ENCODE measurements at places on chromosomes 13 and 19. TPM values are rescaled to one million over a fixed set of nuclear protein-coding genes. Genes with fewer than 3 reads are reported as not detected.

Gene HCN2
- 0.34 TPM for polyA plus RNA-seq

- DNase-seq, result no peak
Observed at GRCh38 chr19:10288662-10289166, 1.0 kb upstream of the ICAM5 start.

DNA sequence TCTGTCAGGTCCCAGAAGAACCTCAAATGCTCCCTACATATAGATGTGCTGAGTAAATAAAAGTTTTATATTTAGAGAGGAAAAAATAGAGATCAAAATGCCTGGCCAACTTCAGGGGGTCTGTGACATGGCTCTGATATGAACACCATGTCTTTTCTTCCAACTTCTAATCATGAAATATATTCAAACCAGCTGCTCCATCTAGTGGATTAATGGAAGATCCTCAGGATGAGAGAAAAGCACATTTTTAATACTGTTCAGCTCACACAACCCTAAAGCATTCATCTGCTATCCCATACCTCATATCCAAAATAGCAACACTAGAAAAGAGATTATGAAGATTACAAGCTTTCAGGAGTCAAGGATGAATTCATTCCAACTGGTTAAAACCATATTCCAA, 56.0 kb upstream of the DOCK9 start:
- DNase-seq, result peak; percentile 37

- no peak for DNase-seq
Observed at GRCh38 chr13:99472122-99472440, 29.2 kb upstream of the TM9SF2 start.

DNA sequence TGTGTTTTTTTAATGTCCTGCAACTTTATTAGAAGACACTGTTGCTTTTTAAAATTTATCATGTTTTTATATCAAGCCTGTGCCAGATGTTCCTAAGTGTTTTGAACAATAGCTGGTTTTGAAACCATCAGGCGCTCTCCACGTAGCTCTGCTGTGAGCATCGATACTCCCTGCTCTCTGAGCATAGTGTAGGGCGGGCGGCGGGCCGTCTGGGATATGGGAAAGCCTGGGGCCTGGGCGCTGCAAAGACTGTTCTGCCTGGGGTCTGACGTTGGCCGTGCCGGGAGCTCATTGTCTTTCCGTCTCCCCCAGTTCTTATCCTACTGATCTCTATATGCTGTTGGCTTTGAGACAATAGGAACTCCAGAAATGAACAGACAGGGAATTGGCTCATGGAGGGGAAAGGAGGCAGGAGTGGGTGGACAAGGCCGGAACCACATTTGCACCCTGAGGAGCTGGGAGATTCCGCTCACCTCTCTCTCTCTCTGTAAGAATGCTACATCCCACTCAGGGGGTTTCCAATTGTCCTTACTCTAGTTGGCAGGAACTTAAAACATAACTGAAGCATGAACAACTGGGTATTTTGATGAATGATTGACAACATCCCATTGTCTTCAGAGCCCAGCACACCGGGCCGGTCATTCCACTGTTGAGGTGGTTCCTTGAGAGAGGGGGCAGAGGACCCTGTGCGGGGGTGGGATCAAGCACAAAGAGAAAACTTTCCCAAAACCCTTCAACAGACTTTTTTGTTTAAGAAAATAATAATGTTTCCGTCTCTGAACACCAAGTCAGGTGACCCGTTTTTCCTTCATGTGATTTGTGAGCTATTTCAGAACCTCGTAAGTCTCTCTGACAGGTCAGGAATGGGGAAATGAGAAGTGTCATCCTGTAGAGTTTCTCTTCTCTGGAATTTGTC, 64.7 kb downstream of the COL4A2 start:
- no peak for DNase-seq

DNA sequence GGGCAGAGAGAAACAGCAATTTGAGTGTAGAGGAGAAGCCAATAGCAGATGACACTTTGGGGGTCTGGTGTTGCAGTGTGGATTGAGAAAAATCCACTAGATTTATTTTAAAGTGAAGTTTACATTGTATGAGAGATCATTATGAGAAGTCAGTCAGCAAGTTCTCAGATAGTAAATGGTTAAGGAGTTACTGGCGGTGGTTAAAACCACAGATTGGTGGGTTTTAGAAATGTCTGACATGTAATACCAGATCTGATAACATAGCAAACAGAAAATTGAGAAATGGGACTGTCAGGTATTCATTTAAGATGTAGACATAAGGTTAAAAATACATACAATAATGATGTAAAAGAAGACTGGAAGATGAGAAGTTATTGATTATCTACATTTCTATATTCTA, 7.2 kb downstream of the ABHD13 start:
- DNase-seq, result no peak

DNA sequence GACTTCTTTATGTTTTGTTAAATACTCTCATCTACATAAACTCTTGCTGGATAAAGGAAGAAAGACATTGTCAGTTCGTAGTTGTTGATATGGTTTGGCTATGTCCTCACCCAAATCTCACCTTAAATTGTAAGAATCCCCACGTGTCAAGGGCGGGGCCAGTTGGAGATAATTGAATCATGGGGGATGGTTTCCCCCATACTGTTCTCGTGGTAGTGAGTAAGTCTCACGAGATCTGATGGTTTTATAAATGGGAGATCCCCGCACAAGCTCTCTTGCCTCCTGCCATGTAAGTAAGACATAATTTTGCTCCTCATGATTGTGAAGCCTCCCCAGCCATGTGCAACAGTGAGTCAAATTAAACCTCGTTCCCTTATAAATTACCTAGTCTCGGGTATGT, 3.6 kb downstream of the ADGRE1 start:
- no peak for DNase-seq

Gene ATP4B
- 0.82 TPM for polyA plus RNA-seq

DNA sequence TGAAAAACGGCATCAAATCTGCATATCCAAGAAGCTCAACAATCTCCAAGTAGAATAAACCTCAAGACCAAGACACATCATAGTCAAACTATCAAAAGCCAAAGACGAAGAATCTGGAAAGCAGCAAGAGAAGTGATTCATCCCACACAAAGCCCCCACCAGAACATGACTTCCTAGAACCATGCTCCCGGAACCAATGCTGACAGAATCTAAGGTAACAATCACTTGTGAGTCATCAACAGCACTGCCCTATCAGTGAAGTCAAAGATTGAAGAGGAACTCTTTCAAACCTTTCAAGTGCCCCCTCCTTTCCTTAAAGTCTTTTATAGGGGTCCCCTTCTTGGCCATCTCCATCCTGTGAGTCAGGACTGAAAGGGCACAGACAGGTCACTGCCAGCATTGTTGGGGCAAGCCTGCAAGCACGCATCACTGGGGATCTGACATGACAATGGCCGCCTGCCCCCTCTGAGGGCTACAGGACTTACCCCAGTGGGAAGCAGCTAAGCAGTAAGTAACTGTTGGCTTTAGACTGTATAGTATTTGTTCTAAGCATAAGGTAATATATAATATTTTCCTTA, at the start of gene CCDC70:
Gene CCDC70, plus strand, starts transcription at position 247 of the 578 bp plus-strand sequence. CDS start 3,443 bp downstream, outside the sequence.
- no peak for DNase-seq

DNA sequence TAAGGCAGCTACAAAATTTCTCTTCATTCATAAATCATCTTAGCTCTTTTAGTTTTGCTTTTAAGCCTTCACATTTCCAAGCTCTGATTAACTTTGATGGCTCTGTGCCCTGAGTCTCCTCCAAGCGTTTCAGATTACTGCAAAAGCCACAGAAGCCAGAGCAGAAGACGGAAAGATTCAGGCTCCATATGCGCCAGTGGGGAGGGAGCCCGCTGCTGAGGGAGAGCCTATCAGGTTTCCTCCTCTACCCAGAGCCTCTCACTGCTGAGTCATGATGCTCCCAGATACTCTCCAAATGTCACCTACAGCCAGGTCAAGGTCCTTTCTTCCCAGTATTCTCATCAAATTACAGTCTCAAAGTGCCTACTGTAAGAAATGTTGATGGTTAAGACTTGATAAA, 193.6 kb downstream of the RAP2A start:
- DNase-seq, result peak; percentile 26

DNA sequence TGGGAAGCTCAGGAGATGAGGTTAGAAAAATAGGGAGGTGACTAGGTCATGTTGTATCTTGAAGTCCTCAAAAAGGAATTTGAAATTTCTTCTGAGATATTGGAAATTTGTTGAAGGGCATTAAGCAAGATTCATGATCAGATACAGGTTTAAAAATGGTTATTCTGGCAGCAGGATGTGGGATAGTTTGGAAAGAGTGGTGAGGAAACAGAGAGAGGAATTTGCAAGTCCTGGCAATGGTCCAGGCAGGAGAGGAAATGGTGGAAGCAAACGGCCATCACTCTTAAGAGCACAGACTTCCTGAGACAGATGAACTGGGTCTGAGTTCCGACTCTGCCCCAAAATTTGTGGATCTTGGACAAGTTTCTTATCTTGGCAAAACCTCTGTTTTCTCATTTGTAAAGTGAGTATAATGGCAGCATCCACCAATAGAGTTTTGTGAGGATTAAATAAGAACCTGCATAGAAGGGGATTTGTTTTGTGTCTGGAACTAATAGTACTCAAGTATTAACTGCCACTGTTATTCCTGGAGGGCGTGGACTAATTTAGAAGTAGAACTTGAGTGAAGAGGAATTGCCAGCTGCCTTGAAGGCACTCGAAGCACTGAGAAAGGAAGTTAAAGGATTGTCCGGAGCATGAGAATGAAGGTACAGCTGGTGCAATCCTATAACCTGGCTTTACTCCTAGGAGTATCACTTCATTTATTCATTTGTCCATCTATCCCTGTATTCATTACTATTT, 99.6 kb downstream of the CCNA1 start:
- DNase-seq, result no peak

Gene LGALS14
- polyA plus RNA-seq, result not detected

- no peak for DNase-seq
Observed at GRCh38 chr13:40102854-40103253, 447.4 kb downstream of the COG6 start.

DNA sequence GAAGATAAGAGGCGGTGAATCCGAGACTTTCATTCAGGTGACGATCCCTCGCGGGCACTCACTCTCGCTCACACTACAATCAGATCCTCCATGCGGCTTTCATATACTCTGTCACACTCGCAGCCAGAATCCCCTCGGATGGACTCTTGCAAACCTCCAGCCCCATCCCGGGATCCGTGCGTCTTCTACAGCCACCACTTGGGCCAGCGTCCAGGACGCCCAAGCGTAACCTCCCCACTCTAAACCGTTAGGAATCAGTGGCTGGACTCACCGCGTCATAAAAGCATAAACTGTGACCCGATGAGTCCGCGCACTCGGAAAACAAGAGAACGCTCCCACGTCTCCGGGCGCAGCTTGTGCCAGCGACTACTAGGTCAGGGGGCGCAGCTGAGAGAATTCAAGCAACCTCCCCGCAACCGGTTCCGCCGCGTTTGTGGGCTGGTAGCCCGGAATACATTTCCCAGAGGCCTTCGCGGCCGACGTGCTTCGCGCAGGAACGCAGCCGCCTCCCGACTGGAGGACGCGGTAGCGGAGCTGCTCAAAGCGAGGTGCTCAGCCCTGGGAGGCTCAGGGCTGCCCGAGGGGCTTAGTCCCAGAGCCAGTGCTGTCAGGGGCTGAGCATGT, 27.6 kb downstream of the ZNF607 start:
- peak; percentile 77 for DNase-seq

DNA sequence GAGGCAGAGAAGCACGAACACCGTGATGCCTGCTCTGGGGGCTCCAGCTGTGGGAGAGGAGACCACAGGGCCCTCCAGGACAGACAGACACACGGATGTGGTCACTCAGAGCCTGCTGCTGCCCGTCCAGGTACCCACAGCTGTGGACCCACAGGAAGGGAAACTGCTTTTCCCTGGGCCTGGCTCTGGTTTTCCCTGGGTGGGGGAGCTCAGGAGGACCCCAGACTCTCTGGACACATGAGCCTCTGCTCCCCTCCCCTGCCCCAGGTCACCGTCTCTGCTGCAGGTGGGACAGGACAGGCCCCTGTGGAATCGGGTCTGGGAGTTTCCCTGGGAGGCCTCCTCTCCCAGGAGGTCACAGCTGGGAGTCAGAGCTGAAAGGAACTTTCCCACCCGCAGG, 7.3 kb downstream of the LILRA4 start:
- no peak for DNase-seq

Gene EXOC3L2
- 7.8 TPM for polyA plus RNA-seq

- DNase-seq, result no peak
Observed at GRCh38 chr13:70817576-70817975, 709.3 kb upstream of the KLHL1 start.

Gene SKA3
- polyA plus RNA-seq, result 15.1 TPM

Gene ZNF177
- 16.8 TPM for polyA plus RNA-seq

Gene CGB2
- not detected for polyA plus RNA-seq

GRCh38 chr19:58518256-58519086, 1.1 kb downstream of the ZBTB45 start:
- no peak for DNase-seq

Gene ZNF837
- 6.1 TPM for polyA plus RNA-seq

DNA sequence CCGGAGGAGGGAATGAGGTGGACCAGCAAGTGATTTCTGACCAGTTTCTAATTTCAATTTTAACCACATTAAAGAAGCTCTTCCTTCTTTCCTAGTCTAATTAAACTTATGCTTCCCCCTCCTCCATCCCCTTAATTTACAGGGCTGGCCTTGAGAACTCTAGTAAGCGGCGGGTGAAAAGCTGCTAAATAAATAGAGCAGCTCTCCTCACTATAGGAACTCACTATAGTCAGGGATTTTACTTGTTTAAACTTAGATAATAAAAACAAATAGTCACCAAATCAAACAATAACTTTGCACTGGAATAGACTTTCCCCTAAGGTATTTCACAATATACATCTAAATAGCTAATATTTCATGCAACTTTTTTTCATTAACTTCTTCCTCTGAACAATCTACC, 1838.2 kb upstream of the PRR20A start:
- DNase-seq, result no peak

GRCh38 chr19:543910-544608, at the start of gene GZMM:
TSS of gene GZMM (plus strand) at chr19:544053. CDS start at chr19:544072, 19 bp downstream.
- no peak for DNase-seq

GRCh38 chr19:49475995-49476880, 2.2 kb downstream of the FLT3LG start:
- DNase-seq, result no peak

GRCh38 chr19:2758601-2759313, 18.9 kb upstream of the SLC39A3 start:
- no peak for DNase-seq

DNA sequence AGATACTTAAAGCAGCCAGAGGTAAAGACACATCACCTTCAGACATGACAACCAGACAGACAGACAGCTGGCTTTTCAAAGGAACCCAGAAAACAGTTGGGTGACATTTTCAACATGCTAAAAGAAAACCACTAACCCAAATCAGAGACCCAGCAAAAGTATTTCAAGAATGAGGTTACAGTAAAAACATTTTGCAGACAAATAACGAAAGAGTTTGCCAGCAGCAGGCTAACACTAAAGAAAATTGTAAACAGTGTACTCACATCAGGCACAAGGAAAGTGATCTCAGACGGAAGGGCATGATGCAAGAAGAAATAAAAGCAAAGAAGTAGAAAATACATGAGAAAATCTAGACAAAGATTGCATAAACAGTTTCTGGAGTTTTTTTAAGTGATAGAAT, 46.4 kb downstream of the AP1M1 start:
- no peak for DNase-seq

GRCh38 chr19:52112624-52113023, 17.1 kb upstream of the ZNF841 start:
- no peak for DNase-seq

Gene PALM
- polyA plus RNA-seq, result 77.2 TPM

Gene GPX4
- polyA plus RNA-seq, result 321 TPM

All from left renal cortex interstitium (tissue), 4 donors.